Muscle of leg (tissue), 16 donors: ENCODE measurements at places on chromosomes 11 and 22. TPM values are rescaled to one million over a fixed set of nuclear protein-coding genes. Genes with fewer than 3 reads are reported as not detected.

Gene GRK2
- 31.7 TPM for total RNA-seq

Gene SAAL1
- 10.3 TPM for total RNA-seq

Gene SYCE3
- not detected for total RNA-seq

DNA sequence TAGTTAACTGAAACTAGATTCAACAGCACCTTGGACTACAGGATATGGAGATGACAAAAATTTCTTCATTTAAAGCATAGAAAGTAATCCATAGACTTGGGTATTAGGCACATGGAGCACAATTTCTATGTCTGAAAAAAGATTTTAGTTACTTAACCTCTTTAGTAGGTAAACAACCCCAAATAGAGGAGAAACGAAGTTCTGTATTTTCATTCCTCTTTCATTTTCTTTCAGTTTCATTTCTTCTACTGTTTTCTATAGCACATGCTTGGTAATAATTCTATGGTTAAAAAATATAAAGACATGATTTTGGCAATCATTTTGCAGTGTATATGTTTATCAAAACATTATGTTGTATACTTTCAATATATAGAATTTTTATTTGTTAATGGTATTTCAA lies 99.5 kb downstream of the CASP12 start:
- DNase-seq, result no peak
- H3K27ac ChIP-seq, result no peak overlapping the region
- no peaks in the 10 kb centered on the region for H3K4me1 ChIP-seq
- H3K4me3 ChIP-seq, result no peak overlapping the region

DNA sequence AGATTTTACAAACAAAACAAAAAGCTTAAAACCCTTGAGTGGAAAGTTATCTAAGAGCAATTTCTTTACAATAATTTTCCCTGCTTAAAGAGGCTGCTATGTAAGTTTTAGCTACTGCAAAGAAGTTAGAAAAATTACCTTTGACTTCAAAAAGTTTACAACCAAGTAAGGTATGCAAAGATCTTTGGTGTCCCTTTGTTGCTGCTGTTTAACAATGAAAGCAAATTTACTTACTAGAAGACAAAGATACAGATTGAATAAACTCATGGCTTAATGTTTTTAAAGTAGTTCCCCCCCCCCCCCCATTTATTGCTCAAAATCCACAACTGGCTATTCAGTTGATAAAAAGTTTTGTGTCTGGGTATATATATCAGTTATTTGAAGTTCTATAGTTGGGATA lies 26.0 kb downstream of the TMEM123 start:
- H3K27ac ChIP-seq, result no peak overlapping the region
- no peaks in the 10 kb centered on the region for H3K36me3 ChIP-seq
- H3K4me3 ChIP-seq, result no peak overlapping the region
- no peak for DNase-seq
